ENCODE measurements at places on chromosomes 12 and 14.
A peak's percentile ranks its signal among the peaks of the same experiment; 100 is the strongest.

DNA sequence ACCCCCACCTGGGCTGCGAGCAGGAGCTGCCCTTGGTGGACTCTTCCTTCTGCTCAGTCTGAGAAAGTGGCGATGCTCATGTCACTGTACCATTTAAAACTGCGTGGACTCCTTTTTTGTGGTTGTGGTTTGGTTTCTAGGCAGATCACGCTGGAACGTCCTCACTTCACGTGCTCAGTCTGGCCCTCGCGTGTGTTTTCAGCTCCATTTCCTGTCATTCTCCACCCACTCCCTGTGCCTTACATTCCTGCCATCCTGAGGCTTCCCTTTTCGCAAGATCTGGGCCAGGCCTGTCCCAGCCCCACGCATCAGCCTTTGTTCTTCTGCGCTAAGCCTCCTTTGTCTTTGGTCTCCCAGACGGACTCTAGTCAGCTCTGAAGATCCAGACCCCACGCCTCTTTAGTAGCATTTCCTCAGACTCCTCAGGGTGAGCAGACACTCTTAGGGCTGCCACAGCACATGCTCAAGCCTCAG lies 105.4 kb downstream of the FBXL14 start:
- DNase-seq = no peak

DNA sequence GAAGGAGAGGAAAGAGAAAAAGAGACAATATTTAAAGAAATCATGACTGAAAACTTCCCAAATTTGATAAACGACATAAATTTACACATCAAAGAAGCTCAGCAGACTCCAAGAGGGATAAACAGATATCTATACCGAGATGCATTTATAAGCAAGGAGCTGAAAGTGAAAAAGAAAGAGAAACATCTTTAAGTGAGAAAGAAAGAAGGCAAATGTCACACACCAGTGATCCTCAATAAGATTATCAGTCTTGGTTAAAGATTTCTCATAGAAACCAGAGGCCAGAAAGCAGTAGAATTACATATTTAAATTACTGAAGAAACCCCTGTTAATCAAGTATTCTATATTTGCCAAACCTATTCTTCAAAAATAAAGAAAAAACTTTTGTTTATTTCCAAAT lies 424.2 kb downstream of the SLC16A7 start:
- no peak for DNase-seq

- DNase-seq = no peak
Measured at GRCh38 chr12:106704081-106704480, 70.4 kb upstream of the RIC8B start.

DNA sequence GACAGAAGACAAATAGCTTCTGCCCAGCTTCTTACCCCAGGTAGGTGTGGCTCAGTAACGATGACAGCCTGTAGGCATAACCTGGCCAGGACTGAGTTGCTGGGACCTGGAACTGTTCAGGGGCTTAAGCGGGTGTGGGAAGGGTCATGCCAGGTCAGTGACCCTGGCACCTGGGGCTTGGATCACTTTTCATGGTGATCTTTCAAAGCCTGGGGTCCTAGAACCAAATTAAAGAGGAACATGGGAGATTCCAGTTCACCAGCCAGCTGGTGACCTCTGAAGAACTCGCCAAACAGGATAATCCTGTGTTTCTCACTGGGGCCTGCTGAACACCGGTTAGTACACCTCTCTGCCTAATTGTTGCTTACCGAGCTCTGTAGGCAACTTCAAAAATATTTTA lies 102.6 kb upstream of the LMNTD1 start:
- DNase-seq = no peak

DNA sequence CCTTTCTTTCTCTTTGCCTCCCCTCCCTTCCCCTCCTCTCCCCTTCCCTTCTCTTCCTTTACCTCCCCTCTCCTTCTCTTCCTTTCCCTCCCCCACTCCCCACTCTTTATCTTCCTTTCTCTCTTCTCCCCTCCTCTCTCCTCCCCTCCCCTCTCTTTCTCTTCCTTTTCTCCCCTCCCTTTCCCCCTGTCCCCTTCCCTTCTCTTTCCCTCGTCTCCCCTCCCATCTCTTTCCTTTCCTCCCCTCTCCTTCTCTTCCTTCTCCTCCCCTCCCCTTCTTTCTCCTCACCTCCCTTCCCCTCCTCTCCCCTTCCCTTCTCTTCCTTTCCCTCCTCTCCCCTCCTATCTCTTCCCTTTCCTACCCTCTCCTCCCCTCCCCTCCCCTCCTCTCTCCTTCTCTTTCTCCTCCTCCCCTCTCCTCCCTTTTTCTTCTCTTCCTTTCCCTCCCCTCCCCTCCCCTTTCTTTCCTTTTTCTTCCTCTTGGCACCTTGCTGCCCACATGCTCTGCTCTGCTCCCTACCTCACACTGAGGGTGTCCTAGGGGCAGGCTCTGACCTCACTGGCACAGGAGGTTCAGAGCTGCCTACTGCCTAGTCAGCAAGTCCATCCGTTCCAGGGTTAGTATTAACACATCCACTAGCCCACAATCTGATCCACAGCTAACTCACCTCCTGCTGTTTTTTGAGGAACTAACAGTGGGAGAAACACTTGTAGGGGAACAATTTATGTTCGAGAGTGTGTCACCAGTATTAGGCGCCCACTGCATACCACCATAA lies 101.0 kb downstream of the NUAK1 start:
- no peak for DNase-seq

- peak; percentile 91 for DNase-seq
Measured at GRCh38 chr14:68685419-68686204, 107.3 kb downstream of the ZFP36L1 start.

- DNase-seq = no peak
Measured at GRCh38 chr14:57875296-57875695, 9.4 kb upstream of the SLC35F4 start.
